ENCODE measurements at places on chromosomes 7 and 10.

DNA sequence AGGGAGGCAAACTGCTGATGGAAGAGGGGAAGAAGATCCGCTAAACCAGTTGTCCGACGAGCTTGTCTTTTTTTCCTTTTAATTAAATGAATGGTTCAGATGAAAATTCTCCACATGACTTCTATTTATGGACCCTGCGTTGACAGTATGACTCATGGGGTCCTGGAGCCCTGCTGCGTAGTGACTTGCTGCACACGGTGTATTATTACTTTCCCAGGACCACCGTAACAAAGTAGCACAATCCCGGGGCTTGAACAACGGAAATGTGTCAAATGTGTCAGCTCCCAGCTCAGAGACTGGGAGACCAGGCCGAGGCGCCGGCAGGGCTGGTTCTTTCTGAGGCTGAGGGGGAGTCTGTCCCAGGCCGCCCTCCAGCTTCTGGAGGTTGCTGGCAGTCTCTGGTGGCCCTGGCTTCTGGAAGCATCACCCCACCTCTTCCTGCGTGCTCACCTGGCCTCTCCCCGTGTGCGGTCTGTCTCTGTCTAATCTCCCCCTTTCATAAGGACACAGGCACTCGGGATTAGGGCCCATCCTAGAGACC lies 33.8 kb upstream of the MNX1 start:
- DNase-seq, result no peak

DNA sequence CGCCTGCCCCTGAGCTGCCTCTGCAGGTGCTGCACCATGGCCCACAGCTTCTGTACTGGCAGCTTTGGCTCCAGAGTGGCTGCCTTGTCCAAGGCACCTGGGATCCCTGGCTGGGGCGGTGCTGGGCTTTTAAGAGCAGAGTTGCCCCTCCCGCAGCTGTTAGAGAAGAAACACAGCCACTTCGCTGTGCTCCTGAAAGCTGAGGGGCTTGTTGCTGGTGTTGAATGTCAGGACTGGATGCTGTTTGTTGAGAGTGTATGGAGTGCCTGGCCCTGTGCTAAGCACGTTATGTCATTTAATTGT lies 6.2 kb downstream of the FAM241B start:
- DNase-seq, result no peak

- DNase-seq, result no peak
Observed at GRCh38 chr7:98314469-98314868, 33.0 kb downstream of the BRI3 start.

GRCh38 chr10:43396928-43397624 lies 11.9 kb downstream of the HNRNPF start:
- DNase-seq, result peak; percentile 77
